Activated naive CD4-positive, alpha-beta T cell treated with anti-CD3 and anti-CD28 coated beads for 36 hours (primary cell): ENCODE measurements at places on chromosomes 4 and X.

DNA sequence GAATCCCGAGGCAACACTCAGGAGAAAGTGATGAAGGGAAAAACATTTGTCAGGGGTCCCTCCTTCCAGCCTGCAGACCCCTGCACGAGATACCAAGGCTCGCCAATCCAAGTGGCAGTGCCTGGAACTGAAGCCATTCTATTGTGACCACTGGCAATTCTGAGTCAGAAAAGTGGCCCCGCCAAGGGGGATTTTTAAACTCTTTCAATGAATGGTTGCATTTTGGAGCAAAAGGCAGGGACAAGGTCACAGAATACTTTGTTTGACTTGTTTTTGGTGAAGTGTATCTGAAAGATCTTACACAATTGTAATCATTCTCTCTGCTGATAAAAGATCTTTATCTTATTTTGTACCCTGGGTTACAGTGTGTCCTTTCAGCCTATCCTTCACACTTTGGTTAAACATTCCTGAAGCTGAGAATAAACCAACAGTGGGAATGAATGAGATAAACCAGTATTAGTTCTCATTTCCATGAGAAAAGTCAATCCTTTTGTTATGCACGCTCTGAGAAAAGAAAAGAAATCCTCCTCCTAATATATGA is 115.9 kb upstream of the PDLIM3 start:
- no peaks in the 10 kb centered on the region for H3K4me1 ChIP-seq
- no peak overlapping the region for H3K27ac ChIP-seq
- no peak overlapping the region for H3K4me3 ChIP-seq
- H3K36me3 ChIP-seq = no peaks in the 10 kb centered on the region
- peaks cover 10% of the 10 kb centered on the region for H3K27me3 ChIP-seq
- DNase-seq = no peak

DNA sequence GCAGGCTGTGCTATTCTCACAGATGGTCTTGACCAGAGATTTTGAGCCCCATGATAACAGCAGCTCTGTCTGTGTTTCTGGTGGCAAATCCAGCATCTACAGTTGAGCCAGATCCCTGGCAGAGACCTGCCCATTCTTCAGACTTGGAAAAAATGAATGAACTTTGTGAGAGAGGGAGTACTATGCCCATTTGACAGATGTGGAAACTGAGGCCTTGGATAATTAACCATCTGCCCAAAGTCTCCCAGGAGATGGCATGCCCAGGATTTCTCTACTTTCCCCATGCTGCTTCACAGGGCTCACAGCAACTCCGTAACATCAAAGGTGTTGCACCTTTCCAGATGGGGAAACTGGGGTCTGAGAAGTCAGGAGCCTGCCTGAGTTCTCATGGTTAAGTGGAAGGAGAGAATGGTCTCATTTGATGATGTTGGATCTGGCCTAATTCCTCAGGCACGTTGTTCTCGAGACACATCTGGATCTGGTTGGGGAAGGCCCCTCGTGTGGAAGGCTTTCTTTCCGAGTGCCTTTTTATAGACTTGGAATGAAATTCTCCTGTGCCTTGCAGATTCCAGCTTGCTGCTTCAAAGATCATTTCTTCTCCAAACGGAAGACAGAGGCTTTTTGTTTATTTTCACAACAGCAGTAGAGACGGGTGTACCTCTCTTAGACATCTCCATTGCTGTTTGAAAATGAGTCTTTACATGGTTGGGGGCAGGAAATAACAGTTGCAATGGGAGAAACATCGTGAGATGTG is 73.3 kb upstream of the STX18 start:
- H3K4me3 ChIP-seq = no peak overlapping the region
- H3K27me3 ChIP-seq = no peaks in the 10 kb centered on the region

- peak overlapping the region; percentile 73 for H3K27ac ChIP-seq
- peak; percentile 81 for DNase-seq
- H3K36me3 ChIP-seq = no peaks in the 10 kb centered on the region
- H3K4me3 ChIP-seq = peak overlapping the region; percentile 59
- peaks cover 54% of the 10 kb centered on the region for H3K4me1 ChIP-seq
- no peaks in the 10 kb centered on the region for H3K27me3 ChIP-seq
These were observed 9.5 kb downstream of the RGS12 start for GRCh38 chr4:3302173-3302785.

GRCh38 chr4:116413222-116413621 is 672.2 kb downstream of the TRAM1L1 start:
- no peak for DNase-seq
- H3K36me3 ChIP-seq = no peaks in the 10 kb centered on the region
- no peak overlapping the region for H3K27ac ChIP-seq
- no peaks in the 10 kb centered on the region for H3K4me1 ChIP-seq
